ENCODE measurements at places on chromosomes 2 and 18.

GRCh38 chr2:138503087-138503442, 1.5 kb downstream of the SPOPL start:
- no peak for DNase-seq

DNA sequence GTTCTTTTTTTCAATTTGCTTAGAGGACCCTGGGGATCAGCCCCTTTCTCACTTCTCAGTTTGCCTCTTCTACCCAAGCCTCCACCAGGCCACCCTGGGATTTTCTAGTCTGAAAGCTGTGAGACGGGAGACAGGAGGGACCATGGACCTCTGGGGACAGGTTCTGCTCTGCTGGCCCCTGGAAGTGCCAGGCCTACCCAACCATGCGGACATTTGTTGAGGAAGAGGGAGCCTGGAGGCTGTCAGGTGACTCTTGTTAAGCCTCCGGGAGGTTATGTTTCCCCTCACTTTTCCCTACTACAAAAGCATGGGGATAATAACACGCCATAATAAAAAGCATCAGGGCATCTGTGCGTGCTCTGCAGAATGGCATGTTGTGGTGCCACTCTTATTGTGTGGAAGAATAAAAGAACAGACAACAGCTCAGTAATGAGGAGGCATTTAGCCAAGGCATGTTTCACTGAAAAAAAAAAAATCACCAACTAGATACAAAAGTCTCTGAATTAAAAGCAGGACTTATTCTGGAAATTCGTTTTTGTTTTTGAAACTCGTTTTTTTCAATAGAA, 48.3 kb upstream of the PLA2R1 start:
- DNase-seq = no peak

DNA sequence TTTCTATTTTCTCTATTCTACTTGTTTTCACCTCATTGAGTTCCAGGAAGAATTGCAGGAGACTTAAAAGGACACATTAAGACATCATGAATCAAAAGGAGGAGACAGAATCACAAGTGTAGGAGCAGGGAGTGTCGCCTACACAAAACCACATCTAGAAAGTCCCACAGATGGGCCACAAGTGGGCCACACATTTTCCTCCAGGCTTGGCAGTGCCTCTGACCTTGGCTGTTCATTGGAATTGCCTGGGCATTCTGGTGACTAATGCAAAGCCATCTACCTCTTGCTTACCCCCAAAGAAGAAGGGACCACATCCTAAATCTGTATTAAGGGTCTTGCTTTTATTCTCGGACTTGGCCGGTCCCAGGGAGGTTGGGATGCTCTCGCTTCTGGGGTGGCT, 103.6 kb downstream of the KLHL29 start:
- DNase-seq = no peak

DNA sequence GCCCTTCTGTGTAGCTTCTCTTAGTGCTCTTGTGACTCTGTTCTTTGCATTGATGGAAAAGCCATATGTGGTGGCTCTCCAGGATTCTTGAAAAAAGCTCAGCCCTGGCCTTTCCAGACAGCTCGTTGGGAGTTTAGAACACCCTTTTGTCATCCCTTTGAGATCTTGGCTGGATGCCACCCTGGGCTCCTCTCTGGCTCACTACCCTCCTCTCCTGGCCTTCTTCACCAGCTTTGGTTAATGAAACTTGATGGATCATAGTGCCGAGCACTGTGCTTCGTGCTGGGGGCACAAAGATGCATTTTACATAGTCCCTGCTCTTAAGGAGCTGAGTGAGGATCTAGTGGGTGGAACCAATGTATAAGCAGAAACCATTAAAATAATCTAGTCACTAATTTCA, 15.6 kb upstream of the FHOD3 start:
- no peak for DNase-seq

DNA sequence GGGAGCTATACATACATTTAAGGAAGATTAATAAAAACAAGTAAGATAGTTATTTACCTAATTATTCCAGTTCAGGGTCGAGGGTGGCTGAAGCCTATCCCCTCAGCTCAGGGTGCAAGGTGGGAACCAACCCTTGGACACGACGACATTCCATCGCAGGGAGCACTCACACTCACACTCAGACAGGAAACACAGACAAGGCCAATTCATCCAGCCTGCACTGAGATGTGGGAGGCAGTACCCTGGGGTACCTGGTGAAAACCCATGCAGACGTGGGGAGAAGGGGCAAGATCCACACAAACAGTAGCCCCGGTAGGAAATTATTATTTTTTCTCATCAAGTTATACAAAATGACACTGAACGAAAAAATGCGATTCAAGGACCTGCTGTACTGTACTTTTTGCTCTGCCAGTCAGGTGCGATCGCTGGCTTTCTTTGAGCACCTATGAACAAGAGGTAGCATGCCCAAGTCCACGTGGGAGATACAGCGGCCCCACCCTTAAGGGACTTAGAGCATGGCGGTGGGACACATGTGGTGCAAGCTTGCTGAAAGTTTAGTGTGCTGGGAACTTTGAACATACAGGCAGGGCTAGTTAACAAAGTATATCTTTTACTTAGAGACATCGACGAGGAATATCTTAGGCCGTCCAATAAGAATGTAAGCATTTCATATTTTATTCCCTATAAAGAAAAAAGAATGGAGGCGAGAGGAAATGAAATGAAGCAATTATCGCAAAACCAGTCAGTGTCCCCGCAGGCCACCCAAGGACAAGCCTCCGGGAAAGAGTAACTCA, 624 bp downstream of the METTL8 start:
- DNase-seq = no peak

DNA sequence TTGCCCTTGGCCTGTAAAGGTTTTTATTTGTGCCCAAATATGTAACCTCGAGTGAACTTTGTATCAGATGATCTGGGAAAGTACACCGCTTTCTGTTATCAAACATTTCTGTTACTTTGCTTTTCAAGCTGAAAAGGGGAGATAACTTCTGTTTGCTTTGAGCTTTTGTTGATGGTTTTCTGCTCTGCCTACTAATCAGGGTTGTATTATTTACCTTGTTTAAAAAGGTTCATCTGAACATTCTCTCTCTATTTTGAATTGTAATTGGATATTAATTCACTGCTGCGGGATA, 79.4 kb downstream of the XRCC5 start:
- no peak for DNase-seq
